ENCODE measurements at places on chromosomes 1 and 21. TPM values are rescaled to one million over a fixed set of nuclear protein-coding genes. Genes with fewer than 3 reads are reported as not detected.

Gene KANK4
- not detected for total RNA-seq

GRCh38 chr1:111449703-111450017, 396 bp downstream of the ATP5PB start:
- H3K36me3 ChIP-seq = peaks cover 17% of the 10 kb centered on the region
- peak overlapping the region; percentile 90 for H3K4me3 ChIP-seq
- no peaks in the 10 kb centered on the region for H3K27me3 ChIP-seq
- no peak for DNase-seq
- peaks cover 24% of the 10 kb centered on the region for H3K4me1 ChIP-seq

GRCh38 chr1:61344696-61345095, 262.3 kb downstream of the NFIA start:
- H3K27me3 ChIP-seq = no peaks in the 10 kb centered on the region
- no peak overlapping the region for H3K27ac ChIP-seq
- DNase-seq = no peak
- H3K36me3 ChIP-seq = no peaks in the 10 kb centered on the region
- no peak overlapping the region for H3K4me3 ChIP-seq

GRCh38 chr1:61182049-61182448, 99.7 kb downstream of the NFIA start:
- DNase-seq = no peak
- no peaks in the 10 kb centered on the region for H3K4me1 ChIP-seq
- no peak overlapping the region for H3K4me3 ChIP-seq
- H3K27me3 ChIP-seq = 0 out of 2 replicates have a peak, but pooled peaks cover 3% of the 10 kb centered on the region

DNA sequence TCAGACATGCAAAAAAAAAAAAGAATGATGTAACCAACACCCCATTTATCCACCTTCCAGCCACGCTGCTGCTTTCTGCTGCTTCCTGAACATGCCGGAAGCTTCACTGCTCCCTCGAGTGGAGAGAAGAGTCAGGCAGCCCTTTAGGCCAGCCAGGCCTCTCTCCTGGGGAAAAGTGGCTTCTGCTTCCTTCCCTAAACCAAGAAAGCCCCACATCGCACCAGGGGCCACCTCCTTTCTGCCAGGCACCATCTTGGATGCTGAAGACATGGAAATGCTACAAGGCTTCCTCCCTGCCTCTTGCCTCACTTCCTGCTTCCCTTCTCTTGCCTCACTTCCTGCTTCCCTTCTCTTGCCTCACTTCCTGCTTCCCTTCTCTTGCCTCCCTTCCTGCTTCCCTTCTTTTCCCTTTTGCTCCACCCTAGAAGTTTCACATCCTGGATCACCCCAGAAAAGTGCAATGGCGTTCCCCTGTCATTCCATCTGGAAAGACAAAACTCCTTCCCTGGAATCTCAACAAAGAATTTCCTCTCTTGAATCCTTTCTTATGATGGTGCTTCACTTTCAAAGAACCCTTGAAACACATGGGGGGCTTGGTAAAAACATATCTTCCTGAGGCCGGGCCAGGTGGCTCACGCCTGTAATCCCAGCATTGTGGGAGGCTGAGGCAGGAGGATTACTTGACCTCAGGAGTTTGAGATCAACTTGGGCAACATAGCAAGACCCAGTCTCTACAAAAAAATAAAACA, 18.7 kb downstream of the TNFRSF8 start:
- H3K27ac ChIP-seq = peak overlapping the region; percentile 49
- peaks cover 54% of the 10 kb centered on the region for H3K4me1 ChIP-seq
- no peak overlapping the region for H3K4me3 ChIP-seq
- no peaks in the 10 kb centered on the region for H3K27me3 ChIP-seq

- no peaks in the 10 kb centered on the region for H3K27me3 ChIP-seq
- peaks cover 4% of the 10 kb centered on the region for H3K36me3 ChIP-seq
- DNase-seq = no peak
- peaks cover 29% of the 10 kb centered on the region for H3K4me1 ChIP-seq
- H3K4me3 ChIP-seq = peak overlapping the region; percentile 86
Observed at GRCh38 chr21:44933199-44933917, 6.5 kb upstream of the SLX9 start.

Gene CRP
- 0.54 TPM for total RNA-seq

Gene ASTN1
- total RNA-seq = not detected

GRCh38 chr1:24186031-24186710, 918 bp downstream of the IFNLR1 start:
- no peaks in the 10 kb centered on the region for H3K36me3 ChIP-seq
- DNase-seq = no peak
- peaks cover 37% of the 10 kb centered on the region for H3K4me1 ChIP-seq
- H3K4me3 ChIP-seq = peak overlapping the region; percentile 71
- no peak overlapping the region for H3K27ac ChIP-seq
- H3K27me3 ChIP-seq = no peaks in the 10 kb centered on the region

DNA sequence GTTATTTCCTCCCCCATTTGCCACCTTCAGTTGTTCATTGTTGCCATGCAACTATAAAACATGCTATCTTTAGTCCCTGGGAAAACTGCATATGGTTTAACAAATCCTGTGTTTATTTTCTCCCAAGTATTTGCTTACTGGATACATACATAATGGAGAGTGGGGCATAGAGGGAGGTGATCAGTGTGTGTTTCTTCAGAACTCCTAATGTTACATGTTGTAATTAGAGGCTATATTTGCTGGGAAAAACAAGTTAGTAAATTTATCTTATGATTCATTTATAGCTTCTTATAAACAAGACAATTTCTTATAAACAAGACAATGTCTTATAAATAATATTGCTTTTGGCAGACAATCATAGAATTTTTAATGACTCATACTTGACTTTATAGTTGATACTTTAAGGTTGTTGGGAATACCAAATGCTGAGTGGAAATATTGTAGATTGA, 7.3 kb upstream of the GIPC2 start:
- H3K27me3 ChIP-seq = no peaks in the 10 kb centered on the region
- H3K4me1 ChIP-seq = no peaks in the 10 kb centered on the region
- no peaks in the 10 kb centered on the region for H3K36me3 ChIP-seq
- no peak overlapping the region for H3K27ac ChIP-seq
- H3K4me3 ChIP-seq = no peak overlapping the region

DNA sequence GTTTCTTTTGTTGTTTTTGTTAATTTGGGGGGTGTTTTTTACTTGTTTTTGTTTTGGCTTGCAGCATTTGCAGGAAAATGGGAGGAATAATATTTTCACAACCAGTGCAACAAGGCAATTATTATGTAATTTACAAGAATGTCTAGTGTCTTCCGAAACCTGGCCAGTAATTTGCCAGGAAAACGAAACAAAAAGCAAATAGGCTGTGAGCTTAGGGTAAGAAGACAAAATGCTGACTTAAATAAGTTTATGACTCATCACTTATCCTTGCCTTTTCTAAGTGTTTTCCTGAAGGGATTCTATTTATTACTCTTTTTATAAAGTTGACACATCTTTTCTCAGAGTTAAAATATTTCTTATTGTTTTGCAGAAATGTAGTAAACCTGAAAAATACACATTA, 49.8 kb downstream of the KCNT2 start:
- no peaks in the 10 kb centered on the region for H3K36me3 ChIP-seq
- no peaks in the 10 kb centered on the region for H3K4me1 ChIP-seq
- DNase-seq = no peak
- H3K4me3 ChIP-seq = no peak overlapping the region
- H3K27me3 ChIP-seq = no peaks in the 10 kb centered on the region
- H3K27ac ChIP-seq = no peak overlapping the region

DNA sequence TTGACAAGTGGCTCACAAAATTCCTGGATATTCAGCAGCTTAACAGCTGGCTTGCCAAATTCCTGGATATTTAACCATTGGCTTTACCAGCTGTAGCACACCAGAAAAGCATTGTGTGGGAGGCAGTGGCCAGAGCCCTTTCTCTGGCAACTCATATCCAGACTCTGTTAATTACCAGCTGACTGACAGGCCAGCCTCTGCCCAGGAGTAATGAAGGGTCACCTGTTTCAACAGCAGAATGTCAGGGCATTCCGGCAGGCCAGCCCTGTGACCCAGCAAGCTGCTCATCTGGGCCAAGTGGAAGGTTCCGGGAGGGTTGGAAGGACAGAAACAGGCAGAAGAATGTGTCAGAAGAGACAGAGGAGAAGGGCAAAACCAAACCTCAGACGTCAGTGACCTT, 35.2 kb upstream of the KIRREL1 start:
- no peak overlapping the region for H3K27ac ChIP-seq
- DNase-seq = no peak
- H3K4me3 ChIP-seq = no peak overlapping the region
- peaks cover 6% of the 10 kb centered on the region for H3K4me1 ChIP-seq

DNA sequence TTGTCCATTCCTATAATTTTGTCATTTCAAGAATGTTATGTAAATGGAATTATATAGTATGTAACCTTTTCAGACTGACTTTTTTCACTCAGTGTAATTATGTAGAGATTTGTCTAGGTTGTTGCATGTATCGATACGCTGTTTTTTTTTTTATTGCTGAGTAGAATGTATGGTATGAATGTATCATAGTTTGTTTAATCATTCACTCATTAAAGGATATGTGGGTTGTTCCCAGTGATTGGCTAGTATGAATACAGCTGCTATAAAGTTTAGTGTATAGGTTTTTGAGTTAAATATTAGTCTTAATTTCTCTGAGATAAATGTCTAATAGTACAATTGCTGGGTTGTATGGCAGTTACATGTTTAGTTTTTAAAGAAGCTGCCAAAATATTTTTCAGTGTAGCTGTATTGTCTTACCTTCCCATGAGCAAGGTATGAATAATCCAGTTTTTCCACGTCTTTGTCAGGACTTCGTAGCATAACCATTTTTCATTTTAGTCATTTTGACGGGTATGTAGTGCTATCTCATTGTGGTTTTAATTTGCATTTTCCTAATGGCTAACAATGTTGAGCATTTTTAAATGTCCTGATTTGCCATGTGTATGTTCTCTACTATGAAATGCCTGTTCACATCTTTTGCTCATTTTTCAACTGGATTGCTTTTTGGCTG, 22.4 kb downstream of the CASQ2 start:
- H3K4me1 ChIP-seq = no peaks in the 10 kb centered on the region
- H3K4me3 ChIP-seq = no peak overlapping the region
- no peak overlapping the region for H3K27ac ChIP-seq
- peaks cover 5% of the 10 kb centered on the region for H3K27me3 ChIP-seq
- no peak for DNase-seq

GRCh38 chr1:20867847-20868246, 80.7 kb upstream of the HP1BP3 start:
- H3K27ac ChIP-seq = no peak overlapping the region
- peaks cover 7% of the 10 kb centered on the region for H3K36me3 ChIP-seq
- H3K27me3 ChIP-seq = no peaks in the 10 kb centered on the region
- DNase-seq = no peak
- H3K4me1 ChIP-seq = no peaks in the 10 kb centered on the region
- H3K4me3 ChIP-seq = no peak overlapping the region

Gene KRTAP10-6
- total RNA-seq = not detected

Gene TEX38
- not detected for total RNA-seq

- H3K4me3 ChIP-seq = peak overlapping the region; percentile 73
- no peak for DNase-seq
- peak overlapping the region; percentile 96 for H3K27ac ChIP-seq
- no peaks in the 10 kb centered on the region for H3K27me3 ChIP-seq
Observed at GRCh38 chr1:156489166-156489934, 11.2 kb downstream of the MEF2D start.

DNA sequence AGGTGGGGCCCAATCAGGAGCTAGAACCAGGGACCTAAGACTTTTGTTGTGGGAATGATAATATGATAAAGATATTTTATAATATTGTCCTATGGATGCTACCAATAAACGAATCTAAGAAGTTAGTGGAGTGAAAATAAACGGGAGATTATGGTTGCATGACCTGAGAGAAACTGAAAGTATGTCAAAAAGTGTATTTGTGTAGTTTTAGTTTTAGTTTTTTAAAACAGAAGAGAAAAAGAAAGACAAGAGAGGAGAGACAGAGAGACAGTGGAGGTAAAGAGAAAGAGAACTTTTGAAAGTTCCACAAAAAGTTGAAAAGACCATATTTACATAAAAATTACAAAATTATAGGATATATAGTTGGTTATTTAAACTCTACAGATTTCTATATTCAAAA, 64.1 kb upstream of the TMPRSS15 start:
- H3K4me3 ChIP-seq = no peak overlapping the region
- DNase-seq = no peak
- no peaks in the 10 kb centered on the region for H3K4me1 ChIP-seq
- no peaks in the 10 kb centered on the region for H3K27me3 ChIP-seq

DNA sequence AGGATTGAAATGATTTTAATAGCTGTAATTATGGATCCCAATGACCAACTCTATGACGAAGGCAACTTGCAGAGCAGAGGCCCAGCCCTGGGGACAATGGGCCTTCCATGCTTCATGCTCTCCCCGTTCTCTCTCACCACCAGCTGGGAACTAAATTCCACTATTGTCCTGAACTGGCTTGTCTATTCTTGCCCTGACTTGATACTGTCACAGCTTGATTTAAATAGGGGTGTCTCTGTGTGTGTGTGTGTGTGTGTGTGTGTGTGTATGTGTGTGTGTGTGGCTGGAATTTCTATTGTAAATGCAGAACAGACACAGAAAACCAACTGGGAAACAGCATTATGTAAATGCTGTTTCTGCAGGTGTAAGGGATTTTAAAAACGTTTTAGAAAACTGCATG, 57.0 kb downstream of the SLC22A15 start:
- no peak overlapping the region for H3K4me3 ChIP-seq
- no peak for DNase-seq
- no peak overlapping the region for H3K27ac ChIP-seq
- no peaks in the 10 kb centered on the region for H3K4me1 ChIP-seq
- H3K36me3 ChIP-seq = no peaks in the 10 kb centered on the region

Gene SELP
- total RNA-seq = not detected

DNA sequence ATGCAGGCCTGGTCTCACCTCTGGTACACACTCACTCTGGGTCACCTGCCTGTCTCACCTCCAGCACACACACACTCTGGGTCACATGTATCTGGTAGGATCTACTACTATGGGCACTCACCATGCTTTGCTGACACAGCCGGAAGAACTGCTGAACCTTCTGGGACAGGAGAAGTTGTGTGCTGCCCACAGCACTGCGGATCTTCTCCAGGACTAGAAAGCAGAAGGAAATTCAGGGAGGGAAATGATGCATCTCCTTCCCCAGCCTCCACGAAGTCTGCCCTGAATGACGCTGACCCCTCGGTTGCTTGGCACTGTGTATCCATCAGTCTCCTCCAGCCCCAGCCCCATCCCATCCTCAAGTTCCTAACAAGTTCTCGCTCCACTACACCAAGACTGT, 7.9 kb upstream of the SMIM12 start:
- peaks cover 4% of the 10 kb centered on the region for H3K4me1 ChIP-seq
- no peak overlapping the region for H3K4me3 ChIP-seq
- H3K27ac ChIP-seq = no peak overlapping the region
- no peak for DNase-seq

Gene OR14K1
- total RNA-seq = not detected
